NCI-H510A treated with DMSO at 0.1 percent for 48 hours (cell line): ENCODE measurements at places on chromosomes 11 and 22.

GRCh38 chr11:103662880-103663279 lies 373.6 kb upstream of the DDI1 start:
- peak; percentile 33 for DNase-seq

GRCh38 chr11:96393753-96394348 lies 4.0 kb downstream of the JRKL start:
- DNase-seq: no peak

GRCh38 chr11:70526116-70527045 lies 128.1 kb downstream of the CTTN start:
- DNase-seq: peak; percentile 65

DNA sequence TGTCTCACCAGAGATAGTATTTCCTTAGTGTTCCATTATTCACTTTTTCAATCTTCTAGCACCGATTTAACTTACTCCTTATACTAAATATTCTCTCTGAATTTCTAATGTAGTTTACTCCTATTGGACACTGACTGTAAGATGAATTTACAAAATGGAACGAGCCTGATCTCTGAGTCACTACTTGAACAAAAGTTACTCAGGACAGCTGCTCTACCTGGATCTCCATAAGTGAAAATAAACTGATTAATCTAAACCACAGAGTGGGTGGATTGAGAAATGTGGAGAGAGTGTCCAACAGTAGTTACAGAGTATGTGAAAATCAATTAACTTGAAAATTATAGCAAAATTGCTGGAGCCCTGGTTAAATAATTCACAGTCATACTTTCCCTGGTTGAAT lies 141.7 kb upstream of the CHORDC1 start:
- no peak for DNase-seq

GRCh38 chr11:103624708-103625623 lies 411.5 kb upstream of the DDI1 start:
- DNase-seq: no peak

- DNase-seq: no peak
These were observed 8.5 kb downstream of the DCHS1 start for GRCh38 chr11:6646918-6647679.

- DNase-seq: no peak
These were observed 283.7 kb upstream of the ANO5 start for GRCh38 chr11:21909145-21909544.

GRCh38 chr11:3947061-3947460 lies 91.6 kb downstream of the STIM1 start:
- no peak for DNase-seq

DNA sequence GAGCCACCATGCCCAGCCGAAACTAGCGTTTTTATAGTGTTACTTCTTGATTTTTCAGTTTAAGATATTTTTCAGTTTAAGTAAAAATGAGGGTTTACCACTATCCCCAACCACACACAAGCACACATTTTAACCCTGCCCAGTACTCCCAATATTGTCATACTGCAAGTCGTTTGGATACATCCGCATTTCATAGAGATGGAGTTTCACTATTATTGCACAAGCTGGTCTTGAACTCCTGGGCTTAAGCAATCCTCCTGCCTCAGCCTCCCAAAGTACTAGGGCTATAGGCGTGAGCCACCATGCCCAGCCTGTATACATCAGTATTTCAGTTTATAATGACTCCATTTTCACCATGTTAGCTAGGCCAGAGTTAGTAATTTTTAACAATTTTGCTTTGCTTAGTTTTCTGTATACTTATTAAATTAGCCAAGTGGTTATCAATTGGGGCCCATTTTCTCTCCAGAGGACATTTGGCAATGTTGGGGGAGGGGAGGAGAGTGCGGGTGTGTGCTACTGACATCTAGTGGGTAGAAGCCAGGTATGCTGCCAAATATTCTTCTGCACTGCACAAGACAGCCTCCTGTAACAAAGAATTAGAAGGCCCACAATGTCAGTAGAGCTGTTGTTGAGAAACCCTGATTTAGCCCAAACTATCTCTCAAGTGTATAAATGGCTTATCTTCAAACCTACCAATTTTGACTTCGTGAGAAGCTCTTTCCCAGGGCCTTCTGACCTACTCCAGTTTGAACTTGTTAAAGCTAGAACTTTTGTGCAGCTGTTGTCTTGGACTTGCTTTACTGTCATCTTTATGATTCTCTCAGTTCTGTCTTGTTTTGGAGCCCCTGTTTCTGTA lies 7.3 kb downstream of the USP47 start:
- DNase-seq: peak; percentile 17

- DNase-seq: no peak
These were observed 723 bp downstream of the HSCB start for GRCh38 chr22:28742562-28742962.

DNA sequence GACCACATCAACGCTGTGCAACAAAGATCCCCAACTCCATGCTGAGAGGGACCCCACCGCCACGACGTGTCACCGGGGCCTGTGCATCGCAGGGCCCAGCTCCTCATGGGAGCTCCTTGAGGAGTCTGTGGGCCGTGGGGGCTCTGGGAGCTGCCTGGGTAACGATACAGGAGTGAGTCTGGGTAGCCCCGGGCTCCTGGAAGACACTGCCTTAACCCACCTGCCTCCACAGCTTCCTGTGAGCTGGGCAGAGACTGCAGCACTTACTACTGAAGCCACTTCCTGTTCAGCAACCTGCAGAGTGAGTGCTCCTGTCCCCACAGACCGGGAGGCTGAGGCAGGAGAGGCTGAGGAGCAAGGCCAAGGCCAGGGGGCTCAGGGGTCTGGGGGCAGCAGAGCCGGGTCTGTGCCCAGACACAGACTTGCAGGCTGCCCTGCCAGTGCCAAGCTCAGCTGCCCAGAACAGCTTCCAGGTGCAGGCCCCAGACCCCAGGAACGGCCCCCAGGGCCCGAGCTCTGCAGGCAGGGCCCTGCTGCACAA lies 226.7 kb downstream of the BRD1 start:
- no peak for DNase-seq

DNA sequence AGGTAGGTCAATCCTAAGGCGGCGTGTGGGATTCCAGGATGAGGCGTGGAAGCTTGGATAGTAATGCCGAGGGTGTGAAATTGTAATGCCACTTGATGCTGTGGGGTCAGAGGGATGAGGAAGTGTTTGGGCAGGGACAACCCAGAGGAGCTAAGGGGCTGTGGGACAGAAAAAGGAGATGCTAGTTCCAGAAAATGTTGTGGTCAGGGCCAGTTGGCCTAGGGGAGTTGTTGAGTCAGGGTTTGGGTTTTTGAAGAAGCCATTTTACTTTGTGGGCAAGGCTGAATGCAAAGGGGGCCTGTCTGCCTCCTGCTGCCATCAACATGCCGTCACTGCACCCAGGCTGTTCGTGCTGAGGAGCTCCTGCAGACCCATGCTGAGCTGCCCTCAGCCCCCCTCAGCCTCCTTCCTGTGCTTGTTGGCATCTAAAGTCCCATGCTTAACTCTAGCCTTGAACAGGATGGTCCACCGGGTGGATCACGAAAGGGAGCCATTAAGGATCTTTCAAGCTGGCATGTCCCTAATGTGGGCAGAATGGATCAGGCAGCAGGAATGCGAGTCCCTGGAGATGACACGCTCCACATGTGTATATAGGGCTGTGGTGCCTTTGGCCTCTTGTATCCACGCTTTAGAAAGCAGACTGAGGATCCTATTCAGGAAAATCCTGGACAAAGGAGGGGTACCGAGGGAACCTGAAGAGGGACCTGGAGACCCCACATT lies 2.1 kb downstream of the C11orf16 start:
- no peak for DNase-seq

DNA sequence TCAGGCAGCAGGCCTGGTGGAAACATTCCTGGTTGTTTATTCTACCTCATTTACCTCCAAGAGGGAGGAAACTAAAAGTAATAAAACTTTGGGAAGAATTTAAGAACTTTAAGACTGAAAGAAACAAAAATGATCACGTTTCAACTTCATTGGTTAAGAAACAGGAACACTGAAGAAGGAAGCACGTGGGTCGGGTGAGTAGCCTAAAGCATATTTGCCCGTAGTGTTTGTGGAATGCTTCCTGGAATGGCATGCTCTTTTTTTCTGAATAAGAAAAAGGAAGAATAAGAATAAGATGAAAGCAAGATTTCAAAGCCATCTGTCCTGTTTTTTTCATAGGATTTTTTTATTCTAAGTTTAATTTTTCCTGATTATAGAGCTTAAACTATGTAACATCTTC lies 83.1 kb downstream of the WNT11 start:
- no peak for DNase-seq

GRCh38 chr11:111735262-111736116 lies 30.7 kb downstream of the PPP2R1B start:
- peak; percentile 91 for DNase-seq

DNA sequence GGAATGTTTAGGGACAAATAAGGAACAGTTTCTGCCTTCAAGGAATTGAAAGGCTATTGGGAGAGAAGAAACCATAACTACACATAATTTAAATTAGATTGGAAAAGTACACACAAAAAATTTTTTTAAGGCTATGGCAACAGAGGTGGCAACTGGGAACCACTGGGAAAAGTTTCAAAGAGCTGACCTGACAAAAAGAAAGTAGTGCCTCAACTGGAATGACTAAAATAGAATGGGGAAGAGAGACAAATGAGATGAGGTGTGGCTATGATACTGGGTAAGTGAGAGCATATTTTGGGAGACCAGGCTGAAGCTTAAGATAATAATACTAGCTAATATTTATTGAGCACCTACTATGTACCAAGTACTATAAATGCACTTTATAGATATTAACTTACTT lies 2.9 kb upstream of the AKIP1 start:
- DNase-seq: no peak

DNA sequence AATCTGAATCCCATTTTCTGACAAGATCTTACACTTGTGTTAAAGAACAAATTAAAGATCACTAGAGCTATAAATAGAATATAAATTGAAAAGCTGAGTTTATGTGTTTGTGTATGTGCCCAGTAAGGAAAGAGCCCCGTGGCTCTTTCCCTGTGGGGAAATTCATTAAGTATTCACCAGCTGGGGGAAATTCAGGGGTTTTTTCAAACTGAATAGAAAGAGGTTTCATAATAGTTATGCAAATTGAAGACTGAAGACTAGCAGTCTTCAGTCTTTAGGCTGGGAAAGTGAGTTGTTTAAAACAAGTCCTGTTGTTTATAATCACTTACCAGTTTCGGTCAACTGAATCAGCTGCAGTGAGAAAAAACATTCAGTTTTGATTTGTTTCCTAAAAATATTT lies 11.3 kb upstream of the MS4A7 start:
- DNase-seq: no peak

DNA sequence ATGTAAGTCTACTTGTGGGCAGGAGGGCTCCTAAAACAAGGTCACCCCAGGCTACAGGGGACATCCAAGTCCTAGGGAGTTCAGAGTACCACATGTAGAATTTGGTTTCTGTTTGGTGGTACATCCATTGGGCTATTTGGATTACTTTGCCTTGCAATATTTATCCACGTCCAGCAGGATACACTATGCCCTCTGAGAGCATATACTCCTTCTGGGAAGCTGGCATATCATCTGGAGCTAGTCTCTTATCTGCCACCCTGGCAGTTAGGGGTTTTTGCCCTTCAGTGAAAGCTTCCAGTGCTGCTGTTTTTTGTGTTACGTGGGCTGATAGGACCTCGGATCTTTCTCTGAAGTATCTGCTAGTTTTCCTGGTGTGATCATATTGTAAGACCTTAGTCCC lies 7.3 kb downstream of the LMO2 start:
- no peak for DNase-seq

DNA sequence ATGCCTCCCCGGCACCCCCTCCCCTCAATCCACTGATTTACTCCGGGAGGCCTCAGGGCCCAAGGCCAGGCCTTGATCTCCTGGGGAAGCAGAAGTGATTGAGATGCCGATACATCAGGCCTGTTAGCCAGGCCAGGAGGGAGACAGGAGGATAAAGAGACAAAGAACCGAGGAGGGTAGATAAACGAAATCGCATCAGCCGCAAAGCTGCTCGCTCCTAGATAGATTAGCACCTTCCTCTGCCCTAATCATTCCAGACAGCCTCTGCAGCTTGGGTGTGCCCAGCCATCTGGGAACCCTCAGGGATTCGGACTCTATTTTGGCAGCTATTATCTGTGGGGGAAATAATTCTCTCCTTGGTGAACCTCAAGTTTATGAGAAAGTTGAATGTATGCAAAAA lies 121.2 kb downstream of the ABTB2 start:
- DNase-seq: no peak

DNA sequence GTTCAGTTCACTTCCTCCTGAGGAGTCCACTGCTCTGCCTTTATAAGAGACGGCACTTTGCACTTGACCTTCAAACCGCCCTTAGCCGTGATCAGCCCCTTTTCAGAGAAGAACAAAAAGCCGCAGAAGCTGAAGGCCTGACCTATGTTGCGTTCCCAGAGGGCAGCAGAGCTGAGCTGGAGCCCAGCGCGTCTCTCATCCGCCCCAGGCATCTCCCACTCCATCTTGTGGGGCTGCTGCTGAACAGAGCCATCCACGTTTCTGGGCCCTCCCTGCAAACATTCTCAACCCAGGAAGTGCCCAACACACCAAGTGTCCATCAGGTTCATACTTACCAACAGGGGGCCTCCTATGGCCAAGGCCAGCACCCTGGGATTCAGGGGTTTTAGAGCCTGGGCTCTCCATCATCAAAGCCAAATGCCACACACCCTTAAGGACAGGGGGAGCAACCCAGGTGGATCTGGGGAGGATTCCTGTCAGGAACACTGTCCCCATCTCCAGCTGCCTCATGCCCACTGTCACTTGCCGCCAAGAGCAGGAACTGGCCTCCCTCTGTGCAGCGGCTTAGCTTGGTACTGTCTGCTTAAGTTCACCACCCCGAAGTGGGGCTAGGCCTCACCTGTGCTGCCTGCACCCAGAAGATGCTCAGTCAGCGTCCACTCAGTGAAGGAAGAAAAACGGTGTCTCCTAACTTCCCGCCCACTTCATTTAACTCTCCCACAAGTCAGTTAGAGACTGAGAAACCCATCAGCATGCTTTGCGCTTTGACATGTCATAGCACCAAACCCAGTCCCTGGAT lies 16.0 kb upstream of the EFCAB6 start:
- DNase-seq: no peak

- DNase-seq: no peak
These were observed 5.9 kb downstream of the NCAM1 start for GRCh38 chr11:112967082-112967481.

- DNase-seq: no peak
These were observed 85.3 kb upstream of the GAL start for GRCh38 chr11:68598816-68599653.

DNA sequence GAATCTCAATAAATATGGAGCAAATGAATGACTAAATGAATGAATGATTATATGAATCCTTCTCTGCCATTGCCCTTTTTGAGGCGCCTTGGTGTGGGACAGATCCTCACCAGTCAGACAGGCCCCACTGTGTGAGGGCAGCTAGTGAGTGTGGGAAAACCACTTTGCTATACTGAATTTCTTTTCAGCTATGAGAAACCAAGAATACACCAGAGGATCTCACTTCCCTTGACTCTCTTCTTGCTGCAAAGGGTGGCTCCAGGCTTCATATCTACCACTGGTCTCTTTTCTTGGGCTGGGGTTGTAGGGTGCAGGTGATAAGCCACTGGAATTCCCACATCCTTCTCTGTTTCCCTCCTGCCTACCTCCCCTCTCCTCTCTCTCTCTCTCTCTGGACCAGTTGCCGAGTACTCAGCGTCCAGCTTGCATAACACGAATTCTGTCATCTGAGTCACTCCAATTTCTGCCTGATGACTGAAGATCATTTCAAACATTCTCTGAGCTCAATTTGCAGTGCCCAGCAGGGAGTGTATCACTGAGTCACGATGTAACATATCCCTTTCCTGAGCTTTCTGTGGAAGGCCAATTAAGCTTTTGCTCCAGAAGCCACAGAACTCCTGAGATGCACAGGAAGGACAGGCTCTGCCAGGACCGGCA lies 304.3 kb upstream of the NCAM1 start:
- DNase-seq: no peak

- DNase-seq: no peak
These were observed 747.0 kb upstream of the LUZP2 start for GRCh38 chr11:23749762-23750430.
